DMS79 treated with DMSO at 0.1 percent for 48 hours (cell line): ENCODE measurements at places on chromosomes 7 and 10.

DNA sequence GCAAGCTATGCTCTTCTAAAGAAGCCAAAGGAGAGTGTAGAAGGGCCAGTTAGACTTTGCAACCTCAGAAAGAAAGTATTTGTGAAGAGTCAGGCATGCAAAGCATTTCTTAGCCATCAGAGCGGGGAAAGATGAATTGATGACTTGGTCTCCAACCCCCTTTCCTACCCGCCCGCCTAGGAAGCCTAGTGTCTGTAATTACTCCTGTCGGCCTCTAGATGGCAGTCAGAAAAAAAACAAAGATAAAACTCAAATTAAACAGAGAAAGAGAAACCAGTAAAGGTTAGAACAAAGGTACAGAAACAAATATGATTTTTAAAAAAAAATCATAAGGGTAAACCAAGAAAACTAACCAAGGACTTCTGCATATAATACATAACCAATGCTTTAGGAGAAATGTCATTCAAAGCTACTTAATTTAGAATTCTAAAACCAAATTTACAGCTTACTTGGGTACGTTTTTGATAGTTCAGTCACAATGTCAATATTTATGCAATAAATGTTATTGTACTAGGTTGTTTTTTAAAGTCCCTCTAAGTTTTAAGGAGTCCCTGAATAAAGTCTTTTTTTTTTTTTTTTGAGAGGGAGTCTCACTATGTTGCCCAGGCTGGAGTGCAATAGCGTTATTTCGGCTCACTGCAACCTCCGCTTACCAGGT lies 97.6 kb downstream of the LYZL1 start:
- DNase-seq = peak; percentile 18

- DNase-seq = no peak
These were observed 213.2 kb upstream of the SP4 start for GRCh38 chr7:21214657-21215056.

- peak; percentile 36 for DNase-seq
These were observed 16.6 kb upstream of the GNA12 start for GRCh38 chr7:2860627-2861133.

- DNase-seq = no peak
These were observed 549.4 kb downstream of the SORCS1 start for GRCh38 chr10:106615081-106615480.

DNA sequence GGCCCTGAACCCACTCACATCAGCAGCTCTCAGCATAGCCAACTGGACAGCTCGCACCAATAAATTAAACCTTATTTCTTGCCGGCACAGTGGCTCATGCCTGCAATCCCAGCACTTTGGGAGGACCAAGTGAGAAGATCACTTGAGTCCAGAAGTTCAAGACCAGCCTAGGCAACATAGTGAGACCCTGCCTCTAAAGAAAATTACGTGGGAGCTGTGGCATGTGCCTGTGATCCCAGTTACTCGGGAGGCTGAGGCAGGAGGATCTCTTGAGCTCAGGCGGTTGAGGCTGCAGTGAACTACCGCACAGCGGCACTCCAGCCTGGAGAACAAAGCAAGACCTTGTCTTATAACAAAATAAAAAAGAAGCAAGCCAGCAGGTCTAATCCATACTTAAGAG lies 75.7 kb downstream of the SEPTIN14 start:
- DNase-seq = no peak

DNA sequence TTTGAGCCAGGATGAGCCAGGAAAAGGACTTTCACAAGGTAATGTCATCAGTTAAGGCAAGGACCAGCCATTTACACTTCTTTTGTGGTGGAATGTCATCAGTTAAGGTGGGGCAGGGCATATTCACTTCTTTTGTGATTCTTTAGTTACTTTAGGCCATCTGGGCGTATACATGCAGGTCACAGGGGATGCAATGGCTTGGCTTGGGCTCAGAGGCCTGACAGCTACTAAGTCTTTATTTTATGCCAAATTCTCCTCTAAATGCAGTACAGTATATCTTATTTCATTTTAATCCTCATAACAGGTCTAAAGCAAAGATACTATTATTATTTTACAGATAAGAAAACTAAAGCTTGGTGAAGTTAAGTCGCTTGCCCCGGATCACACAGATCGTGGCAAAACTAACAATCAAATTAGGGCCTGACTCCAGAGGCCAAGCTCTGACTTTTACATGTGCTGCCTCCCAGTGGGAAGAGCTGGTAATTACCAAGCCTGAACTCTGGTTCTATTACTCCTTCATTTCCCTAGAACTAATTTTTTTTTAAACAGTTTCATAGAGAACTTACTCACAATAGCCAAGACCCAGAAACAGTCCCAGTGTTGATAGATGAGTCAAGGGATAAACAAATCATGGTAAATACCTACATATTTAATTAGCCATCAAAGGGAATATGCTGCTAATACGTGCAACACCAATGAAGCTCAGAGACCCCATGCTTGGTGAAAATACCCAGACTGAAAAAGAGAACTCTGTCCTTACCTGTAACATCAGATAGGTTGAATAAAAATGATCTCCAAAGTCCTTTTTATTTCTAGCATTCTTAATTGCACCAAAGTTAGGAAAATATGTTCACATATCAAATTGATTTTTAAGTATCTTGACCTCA lies 35.4 kb downstream of the C7orf25 start:
- peak; percentile 33 for DNase-seq

DNA sequence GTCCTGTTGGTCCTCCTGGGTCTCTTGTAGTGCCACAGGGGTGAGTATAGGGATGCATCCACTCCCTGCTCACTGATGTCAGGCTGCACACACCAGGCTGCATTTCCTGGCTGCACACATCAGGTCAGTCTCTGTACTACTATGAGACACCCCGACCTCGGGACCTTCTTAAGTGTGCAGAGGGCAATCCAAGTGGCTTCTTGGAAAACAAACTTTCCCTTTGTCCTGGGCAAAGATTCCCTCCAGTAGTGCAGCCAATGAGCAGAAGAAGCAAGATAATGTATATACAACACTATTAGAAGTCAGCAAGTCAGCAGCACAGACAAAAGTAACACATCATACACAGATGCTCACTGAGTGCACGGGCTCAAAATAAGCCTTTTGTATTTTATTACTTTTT lies 493.5 kb downstream of the GRID1 start:
- no peak for DNase-seq

DNA sequence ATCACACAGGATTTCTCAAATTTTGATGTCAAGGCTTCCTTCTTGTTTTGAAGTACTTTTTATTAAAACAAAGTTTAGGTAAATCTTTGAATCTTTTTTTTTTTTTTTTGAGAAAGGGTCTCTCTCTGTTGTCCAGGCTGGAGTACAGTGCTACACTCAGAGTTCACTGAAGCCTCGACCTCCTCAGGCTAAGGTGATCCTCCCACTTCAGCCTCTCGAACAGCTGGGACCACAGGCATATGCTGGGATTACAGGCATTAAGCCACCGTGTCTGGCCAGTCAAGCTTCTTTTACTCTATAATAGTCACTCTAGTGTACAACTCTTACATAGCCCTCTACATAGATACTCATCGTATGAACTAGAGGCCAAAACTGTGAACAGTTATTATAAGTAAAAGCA lies 3.4 kb downstream of the RUFY2 start:
- no peak for DNase-seq

GRCh38 chr7:79454361-79454960 lies 994 bp upstream of the MAGI2 start:
- DNase-seq = no peak

- peak; percentile 5 for DNase-seq
These were observed 18.7 kb upstream of the DDIT4 start for GRCh38 chr10:72254813-72255568.

DNA sequence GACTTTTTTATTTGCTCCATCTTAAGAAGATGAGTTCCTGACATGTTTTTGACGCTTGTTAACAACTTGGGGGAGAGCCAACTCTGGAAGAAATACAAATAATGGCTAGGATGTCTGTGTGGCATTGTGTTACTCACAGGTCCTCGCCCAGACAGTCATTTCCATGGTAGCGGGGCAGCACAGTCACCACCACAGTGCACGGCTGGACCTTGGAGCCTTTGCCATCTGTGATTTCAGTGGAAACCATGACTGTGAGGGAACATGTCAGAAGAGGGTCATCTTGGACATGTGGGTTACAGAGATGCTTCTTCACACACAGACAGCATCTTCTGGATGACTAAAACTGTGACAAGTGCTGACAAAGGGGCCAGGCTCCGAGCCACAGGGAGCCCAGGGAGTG lies 74.5 kb downstream of the PKD1L1 start:
- DNase-seq = no peak

DNA sequence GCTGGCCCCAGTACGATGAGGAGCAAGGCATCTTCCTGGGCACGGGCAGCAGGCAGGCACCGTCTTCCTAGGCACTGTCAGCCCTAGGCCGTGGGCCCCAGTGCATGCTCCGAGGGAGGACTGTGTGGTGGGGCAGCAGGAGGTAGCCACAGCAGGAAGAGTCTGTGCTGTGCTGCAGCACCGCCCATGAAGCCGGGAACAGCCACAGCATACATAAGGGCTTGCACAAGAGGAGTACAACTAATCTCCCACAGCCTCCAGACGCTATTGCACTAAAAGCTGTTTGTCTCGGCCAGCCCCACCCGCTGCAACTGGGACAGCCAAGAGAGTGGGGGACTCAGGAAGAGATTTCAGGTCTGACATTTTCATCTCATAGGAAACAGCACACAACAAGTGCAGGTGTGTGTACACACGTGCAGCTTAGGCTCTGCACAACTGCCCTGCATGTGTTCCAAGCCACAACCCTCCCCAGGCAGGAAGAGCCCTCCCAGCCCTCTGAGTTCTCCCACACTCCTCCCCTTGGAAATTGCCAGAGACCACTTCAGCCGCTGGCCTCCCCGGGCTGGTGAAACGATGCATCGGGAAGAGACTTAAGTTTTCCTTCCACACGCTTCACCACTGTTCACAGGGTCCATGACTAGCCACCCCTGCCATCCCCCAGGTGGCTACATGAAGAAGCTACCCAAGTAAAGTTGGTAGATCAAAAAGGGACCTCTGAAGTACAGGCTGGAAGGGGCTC lies 88.1 kb upstream of the DDC start:
- DNase-seq = no peak

DNA sequence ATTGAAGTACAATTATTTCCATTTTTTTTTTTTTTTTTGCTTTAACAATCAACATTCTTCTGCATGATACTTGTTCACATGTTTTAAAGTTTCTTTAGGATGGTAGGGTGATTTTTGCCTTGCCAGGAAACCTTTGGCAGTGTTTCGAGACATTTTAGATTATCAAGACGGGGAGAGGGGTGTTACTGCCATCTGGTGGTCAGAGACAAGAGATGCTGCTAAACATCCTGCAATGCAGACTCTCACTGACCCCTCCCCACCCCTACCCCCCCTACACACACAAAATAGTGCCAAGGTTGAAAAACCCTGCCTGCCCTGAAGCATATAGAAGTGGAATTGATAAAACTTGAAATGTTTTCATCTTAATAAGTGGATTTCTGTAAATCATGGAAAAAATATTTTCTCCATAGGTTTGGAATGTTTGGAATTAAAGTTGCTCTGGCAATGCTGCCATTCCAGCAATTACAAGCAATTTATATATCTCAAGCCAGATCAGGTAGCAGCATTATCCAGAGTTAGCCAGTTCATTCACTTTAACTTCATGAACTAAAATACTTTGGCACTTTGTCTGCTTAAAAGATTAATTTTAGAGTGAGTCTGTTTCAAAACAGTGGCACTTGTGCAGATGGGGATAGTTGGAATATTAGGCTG lies 62.1 kb downstream of the SDHAF3 start:
- peak; percentile 13 for DNase-seq

GRCh38 chr10:21517134-21518031 lies 8.1 kb downstream of the SKIDA1 start:
- DNase-seq = peak; percentile 39

GRCh38 chr7:7077945-7078344 lies 104.4 kb upstream of the C1GALT1 start:
- no peak for DNase-seq

- no peak for DNase-seq
These were observed 245.3 kb downstream of the NSUN6 start for GRCh38 chr10:18406136-18406535.

GRCh38 chr10:69089638-69090599 lies 2.0 kb downstream of the SRGN start:
- no peak for DNase-seq

DNA sequence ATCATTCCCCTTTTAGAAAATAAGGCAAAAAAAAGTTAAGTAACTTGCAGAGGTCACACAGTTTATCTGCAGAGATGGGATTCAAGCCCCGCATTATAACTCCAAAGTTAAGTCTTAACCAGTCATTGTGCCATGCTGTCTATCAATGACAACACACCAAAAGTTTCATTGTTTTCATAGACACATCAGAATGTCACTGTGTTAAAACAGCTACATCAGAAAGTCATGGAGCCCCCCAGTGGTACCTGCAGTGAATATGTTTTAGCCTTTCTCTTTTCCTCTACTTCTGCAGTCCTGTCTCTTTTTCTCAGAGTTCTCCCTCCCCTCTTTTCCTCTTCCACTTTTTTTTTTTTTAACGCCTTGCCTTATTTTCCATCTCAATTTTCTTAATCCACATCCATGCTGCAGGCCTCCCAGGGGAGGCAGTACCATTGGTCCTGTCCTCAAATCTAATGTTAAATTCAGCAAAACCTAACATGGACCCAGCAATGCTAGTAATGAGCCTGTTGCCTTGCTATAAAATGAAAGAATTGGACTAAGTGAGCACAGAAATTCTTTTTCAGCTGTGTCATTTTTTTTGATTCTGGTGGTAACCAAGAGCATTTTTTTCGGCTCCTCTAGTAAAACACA lies 3.8 kb upstream of the NRCAM start:
- DNase-seq = peak; percentile 58

DNA sequence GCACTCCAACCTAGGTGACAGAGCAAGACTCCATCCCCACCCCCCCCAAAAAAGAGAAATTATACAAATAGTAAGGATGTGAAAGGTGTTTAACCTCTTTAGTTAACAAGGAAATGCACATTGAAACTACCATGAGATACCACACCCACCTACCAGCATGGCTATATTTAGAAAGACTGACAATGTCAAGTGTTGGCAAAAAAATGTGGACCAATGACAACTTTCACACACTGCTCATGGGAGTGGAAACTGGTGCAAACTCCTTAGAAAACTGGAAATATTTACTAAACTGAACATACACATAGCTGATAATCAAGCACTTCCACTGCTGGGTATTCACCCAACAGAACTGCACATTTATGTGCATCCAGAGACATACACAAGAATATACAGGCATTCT lies 23.3 kb upstream of the NRF1 start:
- DNase-seq = no peak

DNA sequence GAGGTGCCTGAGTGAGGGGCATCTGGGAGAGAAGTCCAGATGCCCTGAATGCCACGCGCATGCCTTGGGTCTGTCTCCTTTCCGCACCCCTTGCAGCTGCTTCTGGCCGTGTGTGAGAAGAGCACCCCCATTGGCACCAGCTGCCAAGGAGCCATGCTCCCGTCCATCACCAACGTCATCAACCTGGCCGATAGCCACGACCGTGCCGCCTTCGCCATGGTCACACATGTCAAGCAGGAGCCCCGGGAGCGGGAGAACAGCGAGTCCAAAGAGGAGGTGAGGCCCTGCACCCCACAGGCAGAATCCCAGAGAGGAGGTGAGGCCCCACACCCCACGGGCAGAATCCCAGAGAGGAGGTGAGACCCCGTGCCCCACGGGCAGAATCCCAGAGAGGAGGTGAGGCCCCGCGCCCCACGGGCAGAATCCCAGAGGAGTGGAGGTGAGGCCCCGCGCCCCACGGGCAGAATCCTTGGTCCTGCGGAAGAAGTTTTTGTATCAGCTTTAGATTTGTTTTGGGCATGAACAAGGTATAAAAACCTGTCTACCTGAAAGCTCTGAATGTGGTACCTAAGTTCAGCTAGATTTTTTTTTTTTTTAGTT lies 91.8 kb downstream of the TRRAP start:
- no peak for DNase-seq
